ENCODE measurements at places on chromosomes 12 and 14.

- DNase-seq = no peak
Observed at GRCh38 chr14:102479107-102479506, 30.5 kb downstream of the ANKRD9 start.

DNA sequence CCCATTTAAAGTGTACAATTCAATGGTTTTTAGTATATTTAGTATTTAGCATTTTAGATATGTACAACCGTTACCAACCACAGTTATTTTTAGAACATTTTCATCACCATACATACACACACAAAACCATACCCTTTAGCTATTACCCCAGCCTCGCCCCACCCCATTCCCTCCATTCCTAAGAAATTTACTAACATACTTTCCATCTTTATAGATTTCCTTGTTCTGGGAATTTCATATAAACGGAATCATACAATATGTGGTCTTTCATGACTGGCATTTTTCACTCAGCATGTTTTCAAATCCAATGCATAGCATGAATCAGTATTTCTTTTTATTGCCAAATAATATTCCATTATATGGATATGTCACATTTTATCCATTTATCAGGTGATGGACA, 101.5 kb downstream of the TAOK3 start:
- DNase-seq = no peak

- DNase-seq = no peak
Observed at GRCh38 chr12:75710361-75711069, 199.1 kb upstream of the KRR1 start.

DNA sequence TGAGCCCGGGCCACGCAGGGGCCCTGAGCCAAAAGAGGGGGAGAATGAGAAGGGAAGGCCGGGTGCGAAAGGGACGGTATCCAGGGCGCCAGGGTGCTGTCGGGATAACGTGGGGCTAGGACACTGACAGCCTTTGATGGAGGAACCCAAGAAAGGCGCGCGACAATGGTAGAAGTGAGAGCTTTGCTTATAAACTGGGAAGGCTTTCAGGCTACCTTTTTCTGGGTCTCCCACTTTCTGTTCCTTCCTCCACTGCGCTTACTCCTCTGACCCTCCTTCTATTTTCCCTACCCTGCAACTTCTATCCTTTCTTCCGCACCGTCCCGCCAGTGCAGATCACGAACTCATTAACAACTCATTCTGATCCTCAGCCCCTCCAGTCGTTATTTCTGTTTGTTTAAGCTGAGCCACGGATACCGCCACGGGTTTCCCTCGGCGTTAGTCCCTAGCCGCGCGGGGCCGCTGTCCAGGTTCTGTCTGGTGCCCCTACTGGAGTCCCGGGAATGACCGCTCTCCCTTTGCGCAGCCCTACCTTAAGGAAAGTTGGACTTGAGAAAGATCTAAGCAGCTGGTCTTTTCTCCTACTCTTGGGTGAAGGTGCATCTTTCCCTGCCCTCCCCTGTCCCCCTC, 3.0 kb downstream of the SSTR1 start:
- peak; percentile 69 for DNase-seq

GRCh38 chr14:64714432-64715025, 10.3 kb downstream of the PLEKHG3 start:
- no peak for DNase-seq

DNA sequence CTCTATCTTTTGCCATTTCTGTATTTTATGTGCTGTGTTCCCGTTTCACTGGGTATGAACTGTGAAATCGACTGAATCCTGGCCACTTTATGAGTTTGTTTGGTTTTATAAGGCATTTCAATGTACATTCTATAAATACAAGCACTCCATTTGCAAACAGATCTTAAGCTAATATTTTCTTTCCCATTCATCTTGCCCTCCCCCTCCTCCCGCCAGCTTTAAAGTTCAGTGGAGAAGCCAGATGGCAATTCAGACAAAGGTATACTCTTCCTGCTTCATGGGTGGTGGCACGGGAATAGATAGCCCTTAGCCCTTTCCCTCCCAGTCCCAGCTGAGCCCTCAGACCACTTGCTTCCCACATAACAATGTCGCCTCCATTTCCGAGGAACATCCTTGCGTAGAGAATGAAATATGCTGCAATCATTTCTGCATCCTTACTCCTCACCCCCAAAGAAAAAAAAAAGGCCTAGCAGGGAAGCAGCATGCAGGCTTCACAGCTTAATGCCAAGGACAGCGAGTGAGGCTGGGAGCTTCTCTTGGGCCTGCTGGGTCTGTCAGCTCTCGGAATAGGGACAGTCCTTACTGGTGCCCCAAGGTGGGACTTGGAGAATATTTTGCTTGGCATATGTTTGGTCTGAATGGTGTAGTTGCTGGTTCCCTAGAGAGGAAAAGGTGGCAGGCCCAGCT, 52.8 kb upstream of the SRSF5 start:
- no peak for DNase-seq

- no peak for DNase-seq
Observed at GRCh38 chr14:74533576-74533975, 40.0 kb downstream of the ISCA2 start.

- no peak for DNase-seq
Observed at GRCh38 chr12:108633534-108634248, at the start of gene SELPLG. SELPLG (minus strand) TSS chr12:108633894; CDS start chr12:108624307, 9,587 bp downstream.

DNA sequence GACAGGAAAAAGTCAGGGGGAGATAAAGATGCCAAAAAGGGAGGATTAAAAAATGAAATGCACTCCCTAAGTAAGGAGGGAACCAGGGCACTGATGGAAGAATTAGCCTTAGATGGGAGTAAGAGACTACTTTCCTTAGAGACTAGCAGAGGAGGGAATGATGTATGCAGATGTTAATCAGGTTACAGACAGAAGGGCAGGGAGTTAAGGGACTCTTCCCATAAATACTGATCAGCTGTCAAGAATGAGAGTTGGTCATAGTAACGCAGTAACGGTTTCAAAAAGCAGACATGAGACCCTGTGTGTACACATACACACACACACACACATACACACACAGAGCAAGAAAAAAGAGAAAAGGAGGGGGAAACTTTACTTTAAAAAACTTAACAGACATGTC, 93.4 kb downstream of the PHLDA1 start:
- DNase-seq = no peak

DNA sequence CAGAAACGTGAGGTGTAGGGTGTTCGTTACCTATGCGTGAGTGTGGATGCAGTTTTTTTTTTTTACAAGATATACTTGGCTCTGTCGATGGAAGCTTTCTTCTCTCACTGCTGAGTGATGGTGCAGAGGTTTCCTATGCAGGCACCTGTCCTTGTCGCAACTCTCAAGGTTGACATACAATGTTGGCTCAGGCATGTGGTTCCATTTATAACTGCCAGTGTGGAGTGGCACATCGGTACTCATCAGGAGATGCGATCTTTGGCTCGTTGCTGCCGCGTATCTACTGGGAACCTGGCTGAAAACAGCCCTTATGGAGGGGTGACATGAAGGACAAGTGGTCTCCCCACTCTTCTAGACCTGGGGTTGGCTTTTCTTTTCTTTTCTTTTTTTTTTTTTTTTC, 109.0 kb downstream of the ZNF664 start:
- no peak for DNase-seq

DNA sequence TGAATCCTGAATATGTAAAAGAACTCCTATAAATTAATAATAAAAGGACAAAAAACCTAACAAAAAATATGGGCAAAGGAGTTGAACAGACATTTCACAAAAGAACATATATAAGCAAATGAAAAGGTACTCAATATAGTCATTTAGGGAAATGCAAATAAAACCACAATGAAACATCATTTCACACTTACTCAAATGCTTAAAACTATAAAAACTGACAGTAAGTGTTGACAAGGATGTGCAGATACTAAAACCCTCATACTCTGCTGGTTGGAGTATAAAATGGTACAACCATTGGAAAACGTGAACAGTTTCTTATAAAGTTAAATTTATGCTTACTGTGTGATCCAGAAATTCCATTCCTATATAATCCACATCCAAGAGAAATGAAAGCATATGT, 247.1 kb downstream of the GXYLT1 start:
- no peak for DNase-seq

DNA sequence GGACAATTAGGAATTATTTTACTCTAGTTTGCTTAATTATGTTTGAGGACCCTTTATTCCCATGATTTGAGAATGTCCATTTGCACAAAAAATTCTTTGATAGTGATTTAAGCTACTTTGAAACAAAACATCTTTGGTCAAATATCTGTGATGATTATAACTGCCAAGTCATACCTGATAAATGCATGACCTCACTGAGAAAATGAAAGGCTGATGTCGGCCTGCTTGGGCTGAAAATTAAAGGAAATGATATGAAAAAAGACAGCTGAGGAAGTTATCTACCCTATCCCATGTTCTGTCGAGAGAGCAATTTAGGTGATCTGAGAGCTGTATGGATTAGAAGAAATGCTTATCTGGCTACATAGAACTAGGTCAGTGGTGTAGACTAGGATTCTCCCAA, 43.6 kb downstream of the ATL1 start:
- DNase-seq = no peak

GRCh38 chr12:24223926-24224325, 274.5 kb upstream of the SOX5 start:
- no peak for DNase-seq

DNA sequence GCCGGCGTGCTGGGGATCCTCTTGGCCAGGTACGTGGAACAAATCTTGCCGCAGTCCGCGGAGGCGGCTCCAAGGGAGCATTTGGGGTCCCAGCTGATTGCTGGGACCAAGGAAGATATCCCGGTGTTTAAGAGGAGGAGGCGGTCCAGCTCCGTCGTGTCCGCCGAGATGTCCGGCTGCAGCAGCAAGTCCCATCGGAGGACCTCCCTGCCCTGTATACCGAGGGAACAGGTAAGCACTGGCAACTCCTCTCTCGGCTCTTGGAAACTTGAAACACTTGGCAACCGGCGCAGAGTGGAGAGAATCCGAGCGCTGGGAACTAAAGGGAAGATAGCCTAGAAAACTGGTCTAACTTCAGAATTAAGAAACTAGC, 1.7 kb downstream of the PDE3A start:
- DNase-seq = peak; percentile 45

DNA sequence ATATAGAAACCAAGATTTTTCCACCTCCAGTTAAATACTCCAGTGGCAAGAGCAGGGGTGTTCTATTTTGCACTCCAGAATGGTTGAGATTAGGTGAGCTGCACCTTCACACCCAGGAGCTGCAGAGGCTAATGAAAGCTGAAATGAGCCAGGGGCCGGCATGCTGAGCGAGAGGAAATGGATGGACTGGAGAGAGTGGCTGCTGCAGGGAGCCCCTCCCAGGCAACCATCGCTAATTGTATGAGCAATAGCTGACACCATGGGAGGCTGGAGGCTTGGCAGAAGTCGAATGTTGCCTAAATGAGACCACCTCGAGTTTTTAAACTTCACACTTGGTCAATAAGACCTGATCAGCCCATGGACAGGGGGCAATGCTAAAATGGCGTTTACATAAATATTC, 301.8 kb upstream of the TMPO start:
- DNase-seq = no peak

DNA sequence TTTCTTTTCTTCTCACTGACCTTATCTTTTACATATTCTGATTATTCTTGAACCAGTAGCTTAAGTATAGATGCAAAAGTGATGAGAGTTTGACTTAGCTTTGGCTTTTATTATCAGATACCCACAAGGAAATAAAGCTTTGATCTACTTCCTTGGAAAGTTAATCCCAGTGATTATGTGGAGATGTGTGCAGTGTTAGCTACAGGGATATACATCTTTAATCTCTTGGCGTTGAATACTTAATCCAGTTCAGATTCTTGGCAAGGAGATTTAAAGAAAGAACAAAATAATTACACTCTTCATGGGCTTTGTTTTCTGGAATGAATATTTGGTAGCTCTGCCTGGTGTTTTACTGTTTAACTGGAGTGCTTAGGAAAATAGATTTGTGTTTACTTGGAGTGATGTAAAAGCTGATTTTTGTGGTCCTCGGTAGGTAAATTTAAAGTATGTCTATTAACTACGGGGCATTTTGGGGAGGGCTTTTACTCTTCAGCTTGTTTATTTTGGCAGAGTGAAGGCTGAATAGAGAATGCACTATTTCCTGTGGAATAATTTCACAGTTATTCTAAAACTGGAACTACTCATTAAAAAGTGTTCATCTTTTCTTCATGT, 150.1 kb upstream of the LRIG3 start:
- peak; percentile 26 for DNase-seq

DNA sequence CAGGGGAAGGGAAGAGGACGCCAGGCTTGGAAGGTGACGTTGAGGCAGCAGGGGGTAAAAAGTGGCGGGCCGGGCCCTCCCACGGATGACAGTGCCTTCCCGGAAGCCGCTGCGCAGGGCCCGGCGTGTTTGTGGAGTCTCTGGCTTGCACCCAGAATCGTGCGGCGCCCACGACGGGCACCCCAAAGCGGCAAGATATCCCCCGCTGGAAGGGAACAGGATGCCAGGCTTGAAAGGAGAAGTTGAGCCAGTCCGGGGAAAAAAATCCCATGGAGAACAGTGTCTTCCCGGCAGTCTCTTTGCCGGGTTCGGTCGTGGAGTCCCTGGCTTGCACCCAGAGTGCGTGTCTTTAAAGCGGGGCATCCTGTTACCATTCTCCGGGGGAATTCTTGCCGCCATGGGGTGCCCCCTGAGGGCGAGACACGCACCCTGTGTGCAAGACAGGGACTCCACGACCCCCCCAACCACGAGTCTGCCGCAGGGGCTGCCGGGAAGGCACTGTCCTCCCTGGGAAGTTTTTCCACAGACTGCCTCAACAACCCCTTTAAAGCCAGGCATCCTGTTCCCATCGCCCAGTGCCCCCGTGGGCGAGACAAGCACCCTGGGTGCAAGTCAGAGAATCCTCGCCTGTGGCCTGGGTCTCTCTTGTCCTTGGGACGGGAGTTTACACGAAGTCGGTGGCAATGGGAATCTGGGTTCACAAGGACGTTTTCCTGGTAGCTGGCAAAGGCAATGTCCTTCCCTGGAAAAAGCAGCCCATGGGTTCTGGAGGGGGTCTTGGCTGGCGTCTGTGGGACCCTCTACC, 156.1 kb upstream of the ALG10B start:
- no peak for DNase-seq

- DNase-seq = peak; percentile 77
Observed at GRCh38 chr14:92846162-92846897, 52.2 kb downstream of the GOLGA5 start.

DNA sequence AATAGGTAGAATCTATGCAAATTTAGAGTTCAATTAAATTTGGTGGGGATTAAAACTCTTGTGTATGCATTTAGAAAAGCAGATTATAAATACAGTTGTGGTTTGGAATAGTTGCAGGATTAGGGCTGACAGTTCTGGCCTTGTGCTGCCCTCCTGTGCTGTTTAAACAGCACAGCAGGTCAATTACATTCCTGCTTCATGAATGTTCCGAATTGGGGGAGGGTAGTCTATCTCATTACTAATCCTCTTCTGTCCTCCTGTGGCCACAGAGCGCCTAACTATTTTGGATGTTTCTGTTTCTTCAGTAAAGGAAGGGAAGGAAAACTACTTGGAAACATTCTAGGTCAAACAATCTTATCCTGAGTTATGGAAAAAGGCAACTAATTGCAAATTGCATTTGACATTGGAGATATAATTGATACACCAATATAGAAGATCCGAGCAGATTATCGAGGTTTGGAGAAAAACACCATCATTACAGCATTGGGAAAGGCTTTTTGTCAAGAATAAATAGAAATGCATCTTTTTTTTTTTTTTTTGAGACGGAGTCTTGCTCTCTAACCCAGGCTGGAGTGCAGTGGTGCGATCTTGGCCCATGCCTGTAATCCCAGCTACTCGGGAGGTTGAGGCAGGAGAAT, 8.7 kb upstream of the GPR19 start:
- DNase-seq = peak; percentile 96

GRCh38 chr14:37588956-37589714, 5.9 kb downstream of the FOXA1 start:
- no peak for DNase-seq

GRCh38 chr12:52534482-52534881, 14.3 kb upstream of the KRT5 start:
- no peak for DNase-seq

Data from cardiac fibroblast (primary cell).